ENCODE measurements at places on chromosomes 2 and 18.
A peak's percentile ranks its signal among the peaks of the same experiment; 100 is the strongest.

GRCh38 chr2:46653539-46653938 lies 174.2 kb downstream of the TMEM247 start:
- no peak for DNase-seq

DNA sequence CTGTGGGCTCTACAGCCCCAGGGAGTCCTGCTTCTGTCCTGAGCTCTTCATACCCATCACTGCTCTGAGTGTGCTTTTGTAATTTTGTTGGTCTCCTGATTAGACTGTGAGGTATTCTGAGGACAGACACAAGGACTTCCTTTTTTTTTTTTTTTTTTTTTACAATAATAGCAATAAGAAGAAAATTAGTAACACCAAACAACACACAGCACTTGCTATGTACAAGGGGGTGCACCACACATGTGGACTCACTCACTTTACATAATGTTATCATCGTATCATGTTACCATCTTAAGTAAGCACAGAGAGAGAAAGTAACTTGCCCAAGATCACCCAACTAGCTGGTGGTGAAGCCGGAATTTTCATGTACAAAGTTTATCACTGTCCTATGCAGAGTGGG lies 34.6 kb downstream of the MBP start:
- peak; percentile 80 for DNase-seq

- DNase-seq, result no peak
These were observed 11.9 kb downstream of the TFCP2L1 start for GRCh38 chr2:121273116-121273515.

GRCh38 chr2:54336136-54336976 lies 80.3 kb upstream of the TSPYL6 start:
- no peak for DNase-seq

- no peak for DNase-seq
These were observed 39.7 kb upstream of the RAPH1 start for GRCh38 chr2:203574824-203575223.

GRCh38 chr2:112710956-112711750 lies 9.7 kb upstream of the NT5DC4 start:
- DNase-seq, result no peak

DNA sequence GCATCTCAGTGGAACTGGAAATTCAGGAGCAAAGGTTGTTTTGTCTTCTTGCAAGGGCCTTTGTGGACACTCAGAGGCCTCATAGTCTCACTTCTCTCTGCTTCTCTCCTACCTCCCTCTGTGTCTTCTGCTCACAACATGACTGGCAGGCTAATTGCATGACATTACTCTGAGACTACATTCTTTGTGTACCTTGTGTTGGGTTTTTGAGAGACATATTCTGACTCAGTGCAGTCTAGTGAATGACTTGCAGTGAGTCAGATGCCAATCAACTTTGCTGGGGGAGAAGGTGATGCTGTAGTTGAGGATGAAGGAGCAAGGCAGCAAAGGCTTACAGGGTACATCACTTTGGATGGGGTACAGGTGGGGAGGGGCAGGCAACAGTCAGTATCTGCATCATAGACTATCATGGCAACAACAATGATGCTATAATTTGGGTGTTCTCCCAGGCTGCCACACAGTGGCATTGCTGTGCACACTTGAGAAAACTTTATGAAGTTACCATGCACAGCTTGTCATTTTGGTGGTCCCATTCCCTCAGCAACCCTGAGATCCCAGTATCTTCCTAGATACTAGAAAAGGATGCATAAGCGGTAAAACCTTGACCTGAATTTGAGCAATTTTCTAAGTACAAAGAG lies 69.3 kb upstream of the SLC16A14 start:
- DNase-seq, result no peak

DNA sequence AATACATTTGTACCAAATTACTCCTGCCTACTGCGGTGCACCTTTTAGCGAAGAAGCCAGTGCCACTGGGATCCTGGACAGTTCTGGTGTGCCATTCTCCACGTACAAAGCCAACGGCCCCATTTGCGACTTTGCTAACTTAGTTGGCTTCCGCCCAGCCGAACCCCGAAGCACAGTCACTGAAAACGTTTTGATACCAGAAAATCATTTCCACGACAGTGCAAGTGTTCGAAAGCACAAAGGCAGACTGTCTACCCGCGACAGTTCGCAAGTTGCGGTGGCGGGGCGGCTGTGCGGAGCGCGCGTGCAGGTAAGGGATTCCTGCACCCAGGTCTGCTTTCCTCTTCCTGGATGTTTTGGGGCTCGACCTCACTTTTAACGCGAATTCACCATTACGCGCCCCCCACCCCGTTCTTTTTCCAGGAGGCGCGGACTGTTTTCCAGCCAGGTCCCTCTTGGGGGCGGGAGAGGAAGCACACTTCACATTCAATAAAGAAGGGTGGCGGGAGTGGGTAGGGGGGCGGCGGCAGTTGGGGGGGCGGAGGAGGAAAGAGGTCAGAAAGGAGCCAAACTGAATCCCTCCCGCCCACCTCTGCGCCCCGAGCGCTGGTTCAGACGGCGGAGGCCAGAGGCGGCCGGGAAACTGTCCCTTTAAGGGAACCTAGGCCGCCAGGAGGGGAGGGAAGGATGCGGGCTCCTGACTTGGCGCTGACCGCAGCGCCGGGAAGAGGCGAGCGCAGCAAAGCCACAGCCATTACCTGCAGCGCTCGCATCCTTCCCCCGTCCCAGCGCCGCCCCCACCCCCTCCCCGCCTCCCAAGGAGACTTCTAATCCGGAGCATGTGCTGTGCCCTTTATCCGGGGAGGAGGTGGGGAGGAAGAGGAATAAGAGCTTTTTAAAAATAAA lies 107.4 kb upstream of the KCTD1 start:
- no peak for DNase-seq

DNA sequence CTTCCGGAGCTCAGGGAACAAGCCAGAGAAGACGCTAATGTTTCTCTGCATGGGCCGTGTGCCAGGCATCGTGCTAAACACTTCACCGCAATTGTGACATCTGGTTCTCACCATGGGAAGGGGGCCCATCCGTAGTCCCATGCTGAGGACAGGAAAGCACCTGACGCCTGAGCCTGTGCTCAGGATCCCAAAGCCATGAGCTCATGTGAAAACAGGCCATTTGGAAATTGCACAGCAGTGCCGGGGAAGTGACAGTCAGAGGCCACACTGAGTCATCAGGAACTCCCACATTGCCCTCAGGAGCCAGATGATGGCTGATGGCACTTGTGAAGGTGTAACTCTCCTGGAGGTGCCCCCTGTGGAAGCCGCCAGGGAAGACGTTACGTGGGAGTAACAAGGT lies 141.0 kb downstream of the INHBB start:
- DNase-seq, result no peak

DNA sequence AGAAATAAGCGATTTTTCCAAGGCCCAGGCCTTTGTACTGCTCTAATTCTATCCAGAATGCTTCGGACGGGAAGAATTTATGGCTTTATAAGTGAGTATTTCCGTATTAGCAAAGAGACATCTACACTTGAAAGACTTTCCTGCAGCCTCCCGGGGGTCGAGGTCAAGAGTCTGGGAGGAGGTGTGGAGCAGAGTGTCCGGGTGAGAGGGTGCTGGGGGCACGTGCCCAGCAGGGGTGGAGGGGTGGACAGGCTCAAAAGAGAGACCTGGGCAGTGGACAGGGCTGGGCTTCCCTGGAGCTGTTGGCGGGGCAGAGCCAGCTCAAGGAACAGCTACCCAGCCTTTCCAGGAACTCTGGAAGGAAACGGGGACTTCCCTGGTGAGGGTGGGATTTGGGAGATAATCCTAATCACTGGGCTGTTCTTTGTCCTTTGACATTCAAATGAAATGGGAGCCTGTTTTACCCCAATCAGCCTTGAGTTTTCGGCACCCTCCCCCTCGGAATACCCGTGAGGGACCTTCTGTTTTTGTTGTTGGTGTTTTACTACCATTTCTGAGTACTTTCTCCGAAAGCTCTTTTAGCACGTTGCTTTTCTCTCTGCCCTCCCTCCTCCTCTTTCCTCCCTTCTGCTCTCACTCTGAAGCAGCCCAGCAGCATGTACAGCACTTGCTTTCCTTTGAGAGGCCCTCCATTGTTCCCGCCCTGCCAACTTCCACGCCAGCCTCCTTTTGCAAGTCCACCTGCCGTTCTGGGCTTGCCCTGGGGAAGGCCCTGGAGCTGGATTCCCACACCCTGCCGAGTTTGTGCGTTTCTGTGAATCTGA lies 164.7 kb downstream of the AGAP1 start:
- no peak for DNase-seq

DNA sequence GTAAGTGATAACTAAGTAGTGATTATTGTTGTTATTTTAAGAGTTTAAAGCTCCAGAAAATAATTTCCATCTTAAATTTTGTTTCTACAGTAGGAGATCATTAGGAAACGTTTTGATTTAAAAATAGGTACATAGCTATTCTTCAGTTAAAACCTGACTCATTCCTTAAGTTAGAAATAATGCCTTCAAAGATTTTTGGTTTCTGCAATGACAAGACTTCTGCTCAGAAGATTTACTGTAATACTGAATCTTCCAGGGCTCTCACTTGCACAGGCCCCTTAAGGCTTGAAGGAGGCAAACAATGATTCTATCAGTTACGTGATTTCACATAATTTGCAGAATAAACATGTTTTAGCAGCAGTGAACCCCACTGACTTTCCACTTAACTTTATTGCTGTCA lies 333.7 kb downstream of the RAD51AP2 start:
- DNase-seq, result no peak

GRCh38 chr2:153536115-153536514 lies 57.6 kb upstream of the RPRM start:
- DNase-seq, result no peak

- DNase-seq, result no peak
These were observed 716.4 kb upstream of the ZNF804A start for GRCh38 chr2:183881978-183882377.

DNA sequence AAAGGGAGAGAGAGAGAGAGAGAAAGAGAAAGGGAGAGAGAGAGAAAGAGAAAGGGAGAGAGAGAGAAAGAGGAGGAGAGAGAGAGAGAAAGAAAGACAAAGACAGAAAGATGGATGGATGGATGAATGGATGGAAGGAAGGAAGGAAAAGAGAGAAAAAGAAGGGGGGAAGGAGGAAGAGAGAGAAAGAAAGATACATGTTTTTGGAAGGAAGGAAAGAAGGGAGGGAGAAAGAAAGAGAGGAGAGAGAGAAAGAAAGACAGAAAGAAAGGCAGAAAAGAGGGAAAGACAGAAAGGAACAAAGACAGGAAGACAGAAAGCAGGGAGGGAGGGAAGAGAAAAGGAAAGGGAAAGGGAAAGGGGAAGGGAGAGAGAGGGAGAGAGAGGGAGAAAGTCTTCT lies 51.6 kb downstream of the RNU4ATAC start:
- DNase-seq, result no peak

GRCh38 chr2:225040142-225040541 lies 2.1 kb downstream of the DOCK10 start:
- DNase-seq, result no peak

DNA sequence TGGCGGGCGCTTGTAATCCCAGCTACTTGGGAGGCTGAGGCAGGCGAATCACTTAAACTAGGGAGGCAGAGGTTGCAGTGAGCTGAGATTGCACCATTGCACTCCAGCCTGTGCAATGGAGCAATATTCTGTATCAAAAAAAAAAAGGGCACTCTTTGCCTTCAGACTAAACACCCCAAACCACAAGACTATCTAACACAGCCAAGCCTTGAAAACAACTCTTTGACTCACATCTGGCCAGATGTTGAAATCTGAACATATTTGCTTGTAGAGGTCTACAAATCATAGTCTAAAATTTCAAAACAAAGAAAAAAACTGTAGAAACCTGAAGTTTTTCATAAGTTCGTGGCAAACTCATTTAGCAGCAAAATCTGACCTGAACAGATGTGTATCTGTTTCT lies 94.9 kb downstream of the FAM161A start:
- peak; percentile 77 for DNase-seq

DNA sequence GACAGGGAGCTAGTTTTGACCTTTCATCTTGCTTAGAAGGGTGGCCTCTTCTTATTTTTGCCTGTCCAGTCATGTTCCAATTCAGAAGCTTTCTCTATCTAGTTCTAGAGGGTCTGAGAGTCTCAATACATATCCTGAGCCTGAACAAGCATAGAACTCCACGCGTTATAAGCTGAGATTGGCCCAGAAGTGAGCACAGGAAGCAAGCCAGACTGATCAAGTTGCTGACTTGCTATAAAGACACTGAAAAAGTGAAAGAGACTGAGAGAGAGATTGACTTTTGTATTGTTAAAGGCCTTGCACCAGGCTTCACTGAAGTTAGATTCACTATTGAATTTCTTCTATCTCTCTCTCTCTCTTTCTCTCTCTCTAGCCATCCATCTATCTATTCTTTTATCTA lies 142.7 kb upstream of the DOCK10 start:
- DNase-seq, result no peak

DNA sequence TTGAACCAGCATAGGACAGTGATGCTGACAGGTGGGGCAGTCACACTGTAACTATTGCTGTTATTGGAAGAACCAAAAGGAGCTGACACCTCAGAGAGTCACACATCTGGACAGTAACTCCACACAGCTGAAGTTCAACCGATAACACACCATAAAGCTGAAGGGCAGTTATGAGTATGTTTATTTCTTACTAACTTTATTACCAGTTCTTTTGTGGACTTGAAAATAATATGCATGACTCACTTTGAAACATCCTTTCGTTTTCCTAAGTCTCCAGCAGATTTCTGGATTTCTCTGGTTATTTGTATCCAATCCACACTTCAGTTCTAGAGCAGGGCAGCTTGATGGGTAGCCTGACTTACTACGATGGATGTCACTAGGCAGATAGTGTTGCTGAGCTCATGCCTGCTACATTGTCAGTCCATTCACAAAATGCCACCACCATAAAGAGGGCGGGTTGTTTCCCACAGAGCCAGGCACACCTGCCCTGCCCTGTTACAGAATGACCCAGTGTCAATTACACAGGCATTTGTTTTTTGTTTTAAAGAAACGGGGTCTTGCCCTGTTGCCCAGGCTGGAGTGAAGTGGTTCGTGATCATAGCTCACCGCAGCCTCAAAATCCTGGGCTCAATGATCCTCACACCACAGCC lies 8.4 kb upstream of the AGBL5 start:
- DNase-seq, result no peak

DNA sequence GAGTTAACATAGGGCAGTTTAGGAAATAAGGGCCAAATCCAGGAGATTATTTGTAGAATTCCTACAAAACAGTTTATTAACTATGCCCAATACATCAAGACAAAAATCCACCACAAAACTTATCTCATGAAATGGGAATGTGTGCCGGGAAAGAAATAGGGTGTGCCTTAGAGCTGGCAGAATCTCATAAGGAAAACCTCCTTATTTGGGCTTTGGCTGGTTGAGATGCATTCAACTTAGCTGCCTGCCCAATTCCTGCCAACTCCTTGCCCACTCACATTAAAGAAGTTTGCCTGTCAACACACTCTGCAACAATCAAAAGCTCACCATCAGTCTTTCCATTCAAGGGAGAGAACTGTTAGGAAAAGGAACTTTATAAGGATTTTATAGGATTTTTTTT lies 500.6 kb downstream of the SATB2 start:
- no peak for DNase-seq

GRCh38 chr2:15260196-15260595 lies 300.9 kb downstream of the NBAS start:
- no peak for DNase-seq
